BJ (cell line): ENCODE measurements at places on chromosomes 6 and 20.

- DNase-seq = no peak
Observed at GRCh38 chr6:117555262-117555849, 47.0 kb downstream of the GOPC start.

DNA sequence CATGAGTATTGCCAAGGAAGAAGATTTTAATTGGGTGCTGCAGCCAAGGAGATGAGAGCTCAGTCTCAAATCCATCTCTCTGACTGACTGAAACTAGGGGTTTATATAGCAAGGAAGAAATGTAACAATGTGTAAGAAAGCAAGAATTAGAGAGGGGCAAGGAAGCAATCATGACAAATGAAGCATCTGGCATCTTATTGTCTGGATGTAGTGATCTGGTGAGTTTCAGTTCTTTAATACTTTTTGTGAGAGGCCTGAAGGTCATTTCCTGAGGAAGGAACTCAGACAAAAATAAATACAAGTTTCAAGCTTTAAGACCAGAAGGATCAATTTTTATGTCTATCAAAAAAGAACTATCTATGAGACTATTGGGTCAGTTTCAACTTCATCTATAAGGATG is 64.2 kb downstream of the HTR1E start:
- no peak for DNase-seq

DNA sequence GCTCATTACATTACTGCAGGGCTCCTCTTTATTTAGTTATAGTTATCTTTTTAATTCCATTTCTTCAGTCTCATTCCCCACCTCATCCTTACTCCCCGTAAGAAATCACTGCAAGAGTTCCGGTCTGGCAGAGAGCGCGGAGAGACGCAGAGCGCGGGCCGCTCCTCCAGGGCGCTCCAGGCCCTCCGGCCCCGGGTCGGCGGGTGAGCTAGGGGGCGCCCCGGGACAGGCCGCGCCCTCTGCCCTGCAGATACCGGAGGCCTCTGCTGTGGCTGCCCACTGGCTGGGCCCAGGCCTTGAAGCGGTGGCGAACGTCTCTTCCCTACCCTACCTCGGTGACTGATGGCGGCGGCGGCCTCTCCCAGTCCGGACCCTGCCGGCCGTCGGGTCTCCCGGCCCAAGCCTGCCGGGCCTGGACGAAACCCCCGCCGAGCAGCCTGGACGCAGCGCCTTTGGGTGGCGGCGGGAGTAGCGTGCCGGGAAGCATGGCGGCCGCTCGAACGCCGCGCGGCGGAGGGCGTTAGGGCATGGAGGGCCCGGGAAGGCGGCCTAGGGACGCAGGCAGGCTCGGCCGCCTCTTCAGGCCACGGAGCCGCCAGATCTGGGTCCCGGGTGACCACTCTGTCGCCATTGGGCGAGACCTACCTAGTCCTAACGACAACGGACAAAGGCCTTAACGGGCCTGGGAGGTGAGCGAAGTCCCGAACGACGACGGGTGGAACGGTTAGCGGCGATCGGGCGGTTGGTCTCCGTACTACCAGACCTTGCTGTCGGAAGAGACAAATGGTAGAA is 16.4 kb upstream of the HMGN4 start:
- DNase-seq = no peak

DNA sequence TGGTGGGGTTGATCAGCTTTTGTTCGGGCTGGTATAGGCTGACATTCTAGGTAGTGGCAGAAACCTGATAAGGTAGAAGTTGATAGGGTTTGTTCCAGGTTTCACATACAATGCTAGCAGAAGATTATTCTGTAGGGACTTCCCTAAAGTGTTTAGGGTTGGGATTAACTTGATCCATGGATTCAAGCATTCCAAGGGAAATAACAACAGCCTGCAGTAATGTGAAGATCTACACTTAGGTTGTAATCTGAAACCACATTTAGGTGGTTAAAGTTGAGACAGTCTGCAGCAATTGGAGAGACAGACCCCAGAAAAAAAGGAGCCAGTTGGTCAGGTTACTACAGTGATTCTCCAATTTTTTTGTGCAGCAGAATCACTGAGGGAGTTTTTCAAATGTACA is 56.1 kb downstream of the GJA1 start:
- no peak for DNase-seq

DNA sequence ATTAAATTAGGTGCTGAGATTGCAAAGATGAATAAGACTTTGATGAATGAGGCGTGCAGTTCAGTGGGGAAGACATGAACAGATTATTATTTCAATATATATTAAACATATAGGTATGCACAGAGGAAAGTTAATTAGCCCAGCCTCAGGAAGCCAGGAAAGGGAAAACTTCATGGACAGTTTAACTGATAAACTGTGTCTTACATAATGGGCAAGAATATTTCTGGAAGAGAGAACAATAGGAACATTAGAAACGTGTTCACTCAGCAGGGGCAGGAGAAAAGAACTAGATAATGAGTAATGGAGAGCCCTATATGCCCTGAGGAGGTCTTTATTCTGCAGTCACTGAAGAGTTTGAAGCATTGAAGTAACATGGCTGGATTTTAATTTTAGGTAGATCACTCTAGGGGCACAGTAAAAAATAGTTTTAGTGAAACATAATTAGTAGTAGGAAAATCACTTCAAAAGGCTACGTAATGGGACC is 23.6 kb downstream of the CEP57L1 start:
- DNase-seq = no peak

DNA sequence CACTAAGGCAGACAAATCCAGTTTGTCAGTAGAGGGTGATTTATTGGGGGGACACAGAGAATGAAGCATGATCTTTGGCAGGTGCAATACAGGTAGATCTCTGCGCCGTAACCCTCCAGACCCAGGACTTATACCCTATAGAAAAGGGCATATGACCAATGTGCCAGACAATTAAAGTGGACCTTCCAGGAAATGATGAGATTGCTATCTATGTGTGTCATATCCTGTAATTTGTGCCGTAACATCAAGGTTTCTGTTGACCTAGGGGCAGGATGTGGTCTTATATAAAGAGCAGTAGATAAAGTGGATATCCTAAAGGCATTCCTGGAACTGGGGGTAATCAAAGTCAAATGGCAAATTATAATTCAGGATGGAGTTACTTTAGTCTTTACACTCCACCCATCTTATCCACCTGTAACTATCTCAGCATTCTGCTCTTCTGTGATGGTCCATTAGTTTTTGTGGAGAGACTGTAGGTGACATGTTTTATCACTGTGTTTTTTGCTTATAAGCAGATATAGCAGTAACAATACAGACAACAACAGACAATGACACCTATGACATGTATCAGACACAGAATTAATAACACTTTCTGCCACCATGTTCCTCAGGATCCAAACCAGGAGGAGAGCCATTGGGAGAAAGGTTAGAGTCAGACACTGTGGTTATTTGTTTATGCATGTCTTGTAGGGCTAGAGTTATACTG is 43.1 kb upstream of the ZNF337 start:
- no peak for DNase-seq

- no peak for DNase-seq
Observed at GRCh38 chr20:32496811-32497533, 88.2 kb downstream of the NOL4L start.

DNA sequence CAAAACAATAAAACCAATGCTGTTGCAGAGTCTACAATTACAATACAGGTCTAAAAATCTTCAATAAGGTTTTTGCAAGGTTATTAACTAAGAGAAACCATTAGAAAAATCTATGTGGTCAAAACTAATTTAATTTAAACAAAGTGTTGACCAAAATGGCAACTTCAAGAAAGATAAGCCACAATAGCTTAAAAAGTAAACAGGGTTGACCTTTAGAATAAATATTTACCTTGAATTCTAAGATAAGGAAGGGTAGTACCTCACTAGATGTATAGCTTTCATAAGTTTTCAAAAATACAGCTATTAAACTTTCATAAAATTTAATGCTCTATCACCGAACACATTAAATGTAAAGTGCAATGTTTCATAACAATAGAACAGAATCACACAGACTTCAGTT is 11.4 kb downstream of the RTN4IP1 start:
- DNase-seq = no peak

DNA sequence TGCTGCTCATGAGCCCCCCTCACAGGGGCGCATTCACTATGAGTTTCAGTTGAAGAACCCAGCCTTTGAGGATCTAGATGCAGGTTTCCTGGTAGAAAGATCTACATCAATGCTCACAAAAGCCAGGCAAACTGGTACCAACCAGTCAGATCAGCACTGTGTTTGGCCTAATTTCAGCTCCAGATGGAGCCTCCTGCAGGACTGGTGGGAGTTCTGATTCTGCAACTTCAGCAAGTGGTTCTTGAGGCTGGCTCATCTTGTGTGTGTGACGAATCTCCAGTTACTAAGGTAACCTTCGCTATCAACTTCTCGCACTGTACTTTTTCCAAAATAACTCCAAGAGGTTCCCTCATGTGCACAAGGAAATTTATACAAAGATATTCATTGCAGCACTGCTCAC is 118.8 kb downstream of the ZMYND8 start:
- DNase-seq = no peak

DNA sequence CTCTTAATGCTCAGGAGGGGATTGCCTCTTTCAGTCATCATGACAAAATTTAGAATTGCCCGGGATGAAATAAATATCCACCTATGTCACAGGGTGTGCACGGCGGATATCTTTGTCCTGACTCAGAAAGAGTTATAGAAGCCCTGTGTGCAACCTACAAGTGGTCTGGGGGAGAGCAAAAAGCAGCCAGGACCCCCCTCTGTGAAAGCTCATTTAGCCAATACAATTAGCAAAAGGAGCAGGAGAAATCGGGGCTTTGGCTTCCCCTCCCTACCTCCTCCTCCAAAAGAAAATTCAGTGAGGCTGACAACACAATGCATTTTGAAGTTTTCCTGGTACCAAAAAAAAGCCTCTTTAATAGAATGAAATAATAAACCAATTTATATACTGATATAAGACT is 21.8 kb downstream of the FOXA2 start:
- DNase-seq = no peak

- no peak for DNase-seq
Observed at GRCh38 chr6:11276911-11277274, 44.4 kb upstream of the NEDD9 start.

GRCh38 chr6:34149831-34150400 is 4.0 kb upstream of the GRM4 start:
- DNase-seq = no peak

DNA sequence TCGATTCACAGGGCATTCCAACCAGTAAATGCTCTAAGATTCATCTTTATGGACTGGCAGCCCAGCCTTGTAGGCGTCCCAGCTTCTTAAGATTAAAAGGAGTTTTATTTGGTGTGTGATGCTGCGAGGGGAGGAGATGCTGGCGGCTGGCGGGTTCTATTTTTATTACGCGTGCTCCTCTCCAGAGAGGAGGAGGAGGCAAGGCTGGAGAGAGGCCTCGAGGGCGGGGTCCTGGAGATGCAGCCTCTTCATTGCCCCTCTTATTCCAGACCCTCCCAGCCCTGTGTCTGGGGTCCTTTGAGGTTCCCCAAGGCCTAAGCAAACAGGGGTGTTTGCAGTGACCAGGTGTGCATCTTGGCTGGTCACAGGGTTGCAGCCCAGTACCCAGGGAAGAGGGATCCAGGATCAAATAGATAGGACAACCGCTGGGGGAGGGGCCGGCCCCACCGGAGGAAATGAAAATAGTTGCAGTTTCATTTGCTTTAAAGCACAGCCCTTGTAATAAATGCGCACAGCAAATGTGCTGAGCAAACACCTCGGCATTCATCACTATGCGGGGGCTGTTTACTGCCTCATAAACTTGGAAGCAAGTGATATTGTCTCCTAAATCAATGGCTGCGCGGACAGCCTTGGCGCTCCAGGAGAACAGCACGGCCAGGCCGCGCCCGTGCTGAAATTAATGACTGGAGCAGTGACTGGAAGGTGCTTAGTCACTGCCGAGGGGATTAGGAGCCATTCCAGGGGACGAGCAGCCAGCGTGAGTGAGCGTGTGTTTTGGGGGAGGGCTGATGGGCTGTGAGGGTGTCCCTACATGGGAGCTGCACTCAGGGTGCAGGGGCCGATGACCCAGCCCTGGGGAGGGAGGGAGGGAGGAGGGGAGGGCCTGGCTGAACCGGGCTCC is 83.0 kb downstream of the TMEM242 start:
- no peak for DNase-seq

- peak; percentile 69 for DNase-seq
Observed at GRCh38 chr20:53900380-53900999, 169.9 kb downstream of the BCAS1 start.

DNA sequence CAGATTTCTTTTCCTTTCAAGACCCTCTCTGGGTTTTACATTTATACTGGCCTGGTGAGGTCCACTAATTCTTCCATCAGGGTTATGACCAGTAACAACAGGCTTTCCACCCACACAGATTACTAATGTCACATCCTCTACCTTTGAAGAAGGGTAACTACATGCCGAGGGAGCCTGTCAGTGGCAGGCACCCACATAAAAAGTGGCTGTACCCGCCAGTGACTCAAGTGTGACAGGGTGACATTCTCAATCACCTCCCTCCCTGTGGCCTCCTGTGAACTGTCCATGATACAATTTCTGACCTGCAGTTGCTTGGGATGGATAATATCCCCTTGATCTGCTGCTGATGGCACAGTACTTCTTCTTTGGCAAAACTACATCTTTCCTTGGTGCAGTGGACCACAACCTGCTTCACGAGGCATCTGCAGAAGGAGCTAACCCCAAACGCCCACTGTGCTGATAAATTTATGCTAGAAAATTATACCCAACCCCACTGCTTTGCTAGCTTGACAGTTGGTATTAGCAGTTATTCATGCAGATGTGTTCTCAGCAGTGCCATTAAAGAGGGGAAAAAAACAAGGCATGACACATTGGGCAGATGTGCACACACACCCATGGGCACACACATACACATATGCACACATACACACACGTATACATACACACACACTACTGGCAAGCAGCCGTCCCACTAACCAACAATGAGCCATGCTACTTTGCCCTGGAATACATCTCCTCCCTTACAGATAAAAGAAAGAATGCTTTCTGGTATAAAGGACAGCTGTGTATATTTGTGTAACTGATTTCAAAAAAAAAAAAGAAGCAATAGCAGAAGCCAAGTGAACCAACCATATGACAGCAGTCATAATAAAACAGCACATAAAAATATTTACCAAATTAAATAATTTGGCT is 20.8 kb downstream of the GFOD1 start:
- no peak for DNase-seq

DNA sequence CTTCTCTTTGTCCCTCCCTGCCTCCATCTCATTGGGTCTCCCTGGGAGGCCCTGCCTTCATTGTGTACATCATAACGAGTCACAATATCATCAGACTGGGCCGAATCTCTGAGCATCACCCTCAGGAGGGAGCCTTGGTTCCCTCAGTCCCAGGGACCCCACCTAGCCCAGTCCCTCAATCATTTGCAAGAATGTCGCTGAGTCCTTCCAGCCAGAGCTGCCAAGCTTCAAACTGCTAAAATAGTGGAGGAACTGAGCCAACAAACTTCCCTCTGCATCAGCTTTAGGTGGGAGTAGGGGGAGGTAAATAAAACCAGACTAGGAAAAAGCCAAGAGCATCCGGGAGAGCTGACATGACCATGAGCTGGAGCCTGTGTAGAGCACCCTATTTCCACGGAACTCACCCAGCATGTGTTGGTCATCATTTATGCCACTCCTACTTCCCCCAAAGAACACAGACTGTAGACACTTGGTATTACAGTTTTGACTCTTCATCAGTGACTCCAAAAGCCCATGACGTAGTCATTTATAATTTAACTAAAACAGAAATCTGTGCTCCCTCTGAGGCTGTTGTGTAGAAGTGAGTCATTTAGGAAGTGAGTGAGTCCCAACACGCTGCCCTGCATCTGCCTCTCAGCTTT is 28.8 kb upstream of the IL17A start:
- DNase-seq = no peak
